Thoracic aorta (tissue), 2 donors: ENCODE measurements at places on chromosomes 2 and 18. TPM values are rescaled to one million over a fixed set of nuclear protein-coding genes. Genes with fewer than 3 reads are reported as not detected.

DNA sequence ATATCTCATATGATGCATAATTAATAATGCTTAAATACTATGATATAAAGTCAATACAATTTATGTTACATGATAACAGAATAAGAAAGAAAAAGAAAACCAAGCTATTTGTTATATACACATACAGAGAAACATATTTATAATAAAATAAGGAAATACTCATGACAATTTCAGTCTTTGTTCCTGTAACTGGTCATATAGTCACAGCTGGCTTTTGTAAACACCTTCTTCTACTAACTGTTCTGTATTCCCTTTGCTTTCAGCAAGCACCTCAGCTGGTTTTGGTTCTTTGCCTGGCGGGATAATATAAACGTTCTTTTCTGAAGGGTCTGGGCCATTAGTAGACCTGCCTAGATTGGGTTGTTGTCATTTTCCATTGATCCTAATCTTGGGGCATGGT, 158.5 kb downstream of the COPS8 start:
- no peak for DNase-seq

TPO gene
- 24.1 TPM for total RNA-seq

GRCh38 chr18:7812431-7813063, 245.4 kb downstream of the PTPRM start:
- no peak for DNase-seq

DNA sequence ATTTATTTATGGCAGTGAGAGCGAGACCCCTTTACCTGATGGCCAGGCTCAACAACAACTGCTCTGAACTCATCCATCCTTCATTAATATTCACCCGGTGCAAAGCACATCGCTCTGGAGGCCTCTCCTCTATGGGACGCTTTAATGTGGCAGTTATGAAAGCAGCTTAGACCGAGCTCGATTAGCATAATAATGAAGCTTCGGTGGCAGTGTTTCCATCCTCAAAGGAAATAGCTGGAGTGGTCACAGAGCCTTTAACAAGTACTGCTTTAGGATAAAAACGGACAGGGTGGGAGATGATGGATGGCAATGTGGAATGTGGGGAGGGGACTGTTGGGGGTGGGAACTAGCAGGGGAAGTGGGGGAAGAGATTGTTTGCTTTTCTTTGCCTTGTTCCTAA, 243.9 kb downstream of the SLC4A3 start:
- DNase-seq, result no peak
